Kidney tubule cell (primary cell): ENCODE measurements at places on chromosomes 3 and 15.

- peak; percentile 15 for DNase-seq
Measured at GRCh38 chr3:129756871-129757270, 136.6 kb downstream of the TMCC1 start.

GRCh38 chr15:48631176-48631770 is 14.2 kb downstream of the FBN1 start:
- no peak for DNase-seq

DNA sequence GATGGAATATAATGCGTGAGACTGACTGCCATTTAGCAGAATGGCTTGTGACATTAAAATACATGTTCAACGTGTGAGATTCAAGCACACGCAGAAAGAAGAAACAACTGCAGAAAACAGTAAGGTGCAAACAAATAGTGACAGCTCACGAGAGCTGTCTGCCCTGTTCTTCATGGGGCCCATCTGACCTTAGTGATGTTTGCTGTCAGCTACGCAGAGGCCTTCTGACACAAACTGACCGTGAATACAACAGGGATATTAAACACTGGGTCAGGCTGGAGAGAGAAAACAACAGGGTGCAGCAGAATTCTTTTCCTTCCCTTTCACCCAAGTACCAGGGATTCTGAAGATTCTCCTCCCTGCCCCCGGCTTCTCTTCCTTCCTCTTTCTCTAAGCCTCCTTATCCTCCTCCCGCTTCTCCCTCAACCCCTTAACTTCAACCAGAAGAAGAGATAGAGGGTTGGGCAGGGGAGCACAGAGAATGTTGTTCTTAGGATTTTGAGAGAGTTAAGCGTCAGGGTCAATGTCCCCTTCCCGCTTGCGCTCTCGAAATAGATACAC is 2.1 kb downstream of the TNFAIP8L3 start:
- DNase-seq = no peak

DNA sequence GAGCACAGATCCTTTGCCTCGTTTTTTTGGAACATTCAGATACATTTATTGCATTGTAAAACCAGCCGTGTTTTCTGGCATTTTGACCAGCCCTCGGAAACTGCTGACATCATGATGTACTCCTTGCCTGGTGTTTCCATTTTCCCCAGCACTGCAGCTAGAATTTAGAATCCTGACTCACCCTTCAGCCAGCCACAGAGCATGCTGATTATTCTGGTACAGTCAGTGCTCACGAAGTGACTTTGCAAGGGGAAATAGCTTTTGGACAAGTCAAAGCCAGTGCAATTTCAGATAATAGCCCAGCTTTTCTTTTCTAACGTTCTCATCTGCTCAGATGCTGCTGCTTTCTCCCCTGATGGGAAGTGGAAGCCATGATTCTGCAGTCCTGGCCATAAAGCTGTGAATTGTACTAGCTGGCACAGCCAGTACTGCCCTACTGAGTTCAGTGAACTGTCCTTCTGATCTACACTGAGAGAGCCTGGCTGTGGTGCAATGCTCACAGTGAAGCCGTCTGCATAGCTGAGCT is 12.1 kb upstream of the CNBP start:
- DNase-seq = peak; percentile 86

DNA sequence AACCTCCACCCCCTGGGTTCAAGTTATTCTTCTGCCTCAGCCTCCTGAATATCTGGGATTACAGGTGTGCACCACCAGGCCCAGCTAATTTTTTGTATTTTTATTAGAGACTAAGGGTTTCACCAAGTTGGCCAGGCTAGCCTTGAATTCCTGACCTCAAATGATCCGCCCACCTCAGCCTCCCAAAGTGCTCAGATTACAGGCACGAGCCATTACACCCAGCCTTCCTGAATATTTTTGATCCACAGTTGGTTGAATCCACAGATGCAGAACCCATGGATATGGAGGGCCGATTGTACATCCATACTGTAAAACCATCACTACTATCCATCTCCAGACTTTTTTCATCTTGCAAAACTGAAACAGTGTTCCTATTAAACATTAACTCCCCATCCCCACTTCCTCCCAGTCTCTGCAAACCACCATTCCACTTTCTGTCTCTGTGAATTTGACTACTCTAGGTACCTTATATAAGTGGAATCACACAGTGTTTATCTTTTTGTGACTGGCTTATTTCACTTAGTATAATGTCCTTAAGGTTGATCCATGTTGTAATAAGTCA is 8.2 kb upstream of the TMEM62 start:
- peak; percentile 46 for DNase-seq

DNA sequence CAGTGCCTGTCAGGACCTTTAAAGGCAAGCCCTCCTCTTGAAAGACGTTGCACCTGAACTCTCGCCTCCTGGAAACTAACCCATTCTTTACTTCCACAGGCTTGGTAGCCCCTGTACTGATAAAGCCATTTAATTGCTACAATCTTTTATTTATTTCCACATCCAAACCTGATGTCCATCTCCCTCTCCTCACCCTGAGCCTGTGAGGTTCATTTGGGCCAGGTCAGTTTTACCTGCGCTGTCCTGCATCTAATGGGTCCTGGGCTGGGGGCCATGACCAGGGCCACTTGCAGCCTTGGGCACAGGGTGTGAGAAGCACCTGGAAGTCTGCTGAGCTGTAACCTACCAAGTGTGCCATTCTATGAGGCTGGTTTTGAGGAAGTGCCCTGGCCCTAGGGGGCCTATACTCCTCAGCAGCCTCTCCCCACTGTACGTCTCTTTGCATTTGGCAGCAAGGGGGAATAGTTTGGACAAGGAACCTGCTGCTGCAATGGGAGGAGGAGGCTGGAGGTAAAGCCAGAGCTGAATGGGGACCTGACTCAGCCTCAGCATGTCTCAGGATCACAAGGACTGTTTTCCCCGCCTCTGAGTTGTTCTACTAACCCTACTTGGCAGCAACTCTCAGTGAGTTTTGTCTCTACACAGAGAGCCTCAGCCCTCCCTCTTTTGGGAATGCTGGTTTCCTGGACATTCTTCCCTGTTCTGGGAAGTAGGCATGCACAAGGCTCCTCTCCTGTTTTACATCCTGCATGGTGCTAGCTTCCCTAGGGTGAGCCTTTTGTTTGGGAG is 53.8 kb downstream of the WDR76 start:
- DNase-seq = peak; percentile 12

DNA sequence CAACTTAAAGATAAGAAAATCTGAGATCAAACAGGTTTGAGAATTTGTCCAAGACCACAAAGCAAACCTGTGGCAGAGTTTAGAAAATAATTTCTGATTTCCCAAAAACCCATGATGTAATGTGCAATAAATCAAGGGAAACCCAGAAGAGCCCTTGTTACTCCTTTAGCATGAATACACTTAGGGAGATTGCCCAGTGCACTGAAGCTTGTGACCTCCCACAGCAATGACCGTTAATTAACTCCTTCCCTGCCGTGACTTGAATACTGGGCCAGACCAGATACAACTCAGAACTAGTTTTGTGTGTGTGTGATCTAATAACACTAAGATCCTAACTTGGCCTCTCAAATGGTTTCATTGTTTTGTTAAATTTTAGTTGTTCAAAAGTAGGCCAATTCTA is 2.5 kb downstream of the PRKAR2A start:
- DNase-seq = peak; percentile 35

- DNase-seq = peak; percentile 22
Measured at GRCh38 chr15:45589256-45589655, 2.1 kb downstream of the BLOC1S6 start.

DNA sequence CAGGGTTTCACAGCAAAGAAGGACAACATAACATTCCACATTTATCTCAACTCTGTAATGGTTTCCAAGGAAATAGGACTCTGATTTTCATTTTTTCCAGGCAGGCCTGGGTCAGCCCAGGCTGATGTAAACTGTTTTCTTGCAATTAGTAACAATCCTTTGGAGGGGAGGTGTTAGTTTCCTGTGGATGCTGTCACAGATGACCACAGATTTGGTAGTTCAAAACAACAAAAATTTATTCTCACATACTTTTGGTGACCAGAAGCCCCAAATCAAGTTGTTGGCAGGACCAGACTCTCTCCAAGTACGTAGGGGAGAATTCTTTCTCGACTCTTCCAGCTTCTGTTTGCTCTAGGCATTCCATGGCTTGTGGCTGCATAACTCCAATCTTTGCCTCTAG is 88.0 kb downstream of the EDEM1 start:
- peak; percentile 36 for DNase-seq
